ENCODE measurements at places on chromosomes 4 and X.
A peak's percentile ranks its signal among the peaks of the same experiment; 100 is the strongest.

DNA sequence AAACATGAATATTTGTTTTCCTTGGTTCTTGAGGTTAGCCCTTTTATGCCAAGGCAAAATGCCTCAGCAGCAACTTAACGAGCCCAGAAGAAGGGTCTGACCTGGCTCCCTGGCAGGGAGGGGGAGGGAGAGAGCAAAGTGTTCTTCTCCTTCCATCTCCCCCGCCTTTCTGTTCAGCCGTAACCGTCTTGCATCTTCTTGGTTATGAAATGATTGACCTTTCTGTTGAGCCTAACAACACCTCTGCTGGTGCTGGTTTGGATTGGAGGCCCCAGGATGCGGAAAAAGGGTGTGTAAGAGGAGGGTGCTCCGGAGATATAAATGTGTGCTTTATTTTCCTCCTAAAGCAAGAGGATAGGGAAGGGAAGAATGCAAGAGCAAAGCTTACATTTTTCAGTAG, 44.7 kb downstream of the PTTG2 start:
- DNase-seq, result no peak

DNA sequence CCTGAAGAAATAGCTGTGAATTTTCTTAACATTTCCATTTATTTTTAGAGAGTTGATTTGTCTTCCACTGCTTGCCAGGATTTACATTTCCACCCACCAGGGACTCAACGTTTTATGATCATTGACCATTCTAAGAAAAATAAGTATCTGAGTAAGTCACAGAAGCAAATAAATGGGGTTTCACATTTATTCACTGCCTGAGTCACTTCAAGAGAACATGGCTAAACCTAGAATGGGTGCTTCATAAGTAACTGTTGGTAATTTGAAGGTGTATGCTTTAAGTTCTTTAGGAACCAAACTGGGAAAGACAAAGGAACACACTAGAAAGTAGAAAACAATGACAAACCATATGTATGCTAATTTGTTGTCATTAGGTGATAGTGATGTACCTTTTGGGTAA, 43.2 kb upstream of the GRIA3 start:
- DNase-seq, result no peak

- no peak for DNase-seq
These were observed 116.2 kb downstream of the AASDH start for GRCh38 chr4:56271131-56271530.

DNA sequence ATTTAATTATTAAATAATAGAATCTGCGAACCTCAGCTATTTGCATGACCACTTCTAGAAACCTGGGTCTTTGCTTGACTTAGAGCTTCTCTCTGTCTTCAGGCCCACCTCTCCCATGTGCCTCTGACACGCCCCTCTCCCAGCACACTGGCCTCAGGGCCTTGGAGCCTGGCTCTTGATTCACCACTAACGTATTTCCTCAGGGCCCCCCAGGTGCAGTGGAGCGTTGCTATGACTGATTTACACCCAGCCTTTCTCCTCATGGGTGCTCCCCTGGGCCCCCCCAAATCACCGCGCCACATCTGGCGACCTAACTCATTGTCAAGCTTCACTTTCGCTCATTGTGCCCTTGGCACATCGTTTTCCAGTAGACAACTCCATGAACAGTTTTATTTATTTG, 37.9 kb upstream of the TENM3 start:
- DNase-seq, result no peak

GRCh38 chrX:108811891-108812290, 75.5 kb upstream of the IRS4 start:
- no peak for DNase-seq

DNA sequence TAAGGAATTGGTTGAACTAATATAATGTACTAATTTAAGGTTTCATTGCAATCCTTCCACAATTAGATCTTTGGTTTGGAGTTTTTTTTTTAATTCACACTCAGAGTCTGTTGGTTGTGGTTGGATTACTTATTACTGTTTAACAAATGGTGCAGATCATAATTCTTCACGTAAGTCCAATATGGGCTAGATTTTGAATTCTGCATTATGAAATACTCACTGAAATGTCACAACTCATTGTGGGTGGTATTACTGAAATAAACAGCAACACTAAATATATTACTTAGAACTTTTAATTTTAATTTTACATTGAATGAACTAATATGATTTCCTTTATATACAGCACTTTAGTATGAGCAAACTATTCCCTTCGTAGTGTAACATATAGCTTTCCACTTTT, 94.2 kb upstream of the MYOZ2 start:
- DNase-seq, result no peak

- no peak for DNase-seq
These were observed 136.2 kb downstream of the CFAP299 start for GRCh38 chr4:80471756-80472155.

DNA sequence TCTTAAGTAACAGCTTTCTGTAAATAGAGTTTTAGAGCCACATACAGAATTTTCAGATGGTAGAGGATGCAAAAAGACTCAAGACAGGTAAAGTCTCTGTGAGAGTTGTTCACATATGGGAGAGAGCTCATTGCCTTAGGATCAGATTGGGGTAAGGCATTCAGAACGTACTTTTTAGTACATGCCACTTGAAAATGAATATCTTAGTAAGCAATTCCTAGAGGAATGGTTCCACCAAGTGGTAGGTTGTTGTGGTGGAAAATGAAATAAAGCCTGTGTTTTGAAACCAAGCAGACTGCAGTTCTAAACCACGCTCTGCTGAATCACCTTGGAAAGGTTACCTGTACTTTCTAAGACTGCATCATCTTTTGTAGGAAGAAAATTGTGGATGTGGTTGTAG, 547.0 kb upstream of the LCORL start:
- no peak for DNase-seq

DNA sequence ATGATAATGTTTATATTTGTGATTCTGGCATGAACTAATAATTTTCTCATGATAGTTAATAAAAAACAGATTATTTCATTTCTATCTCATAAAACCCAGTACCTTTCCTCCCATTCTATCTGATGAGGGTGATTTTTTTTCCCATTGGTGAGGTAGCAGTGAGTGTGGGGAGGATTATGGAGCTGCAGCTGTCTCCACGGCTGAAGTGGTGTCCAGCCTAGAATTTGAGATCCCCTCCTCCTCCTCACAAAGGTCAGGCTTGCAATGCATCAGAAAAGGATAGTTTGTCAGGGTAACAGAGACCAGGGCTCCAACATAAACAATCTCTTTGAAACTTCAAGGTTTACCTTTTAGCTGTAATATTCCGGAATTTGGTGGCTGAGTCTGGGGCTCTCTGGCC, 60.9 kb downstream of the C4orf51 start:
- DNase-seq, result no peak

- no peak for DNase-seq
These were observed 34.0 kb upstream of the MAGEB2 start for GRCh38 chrX:30181353-30181752.

DNA sequence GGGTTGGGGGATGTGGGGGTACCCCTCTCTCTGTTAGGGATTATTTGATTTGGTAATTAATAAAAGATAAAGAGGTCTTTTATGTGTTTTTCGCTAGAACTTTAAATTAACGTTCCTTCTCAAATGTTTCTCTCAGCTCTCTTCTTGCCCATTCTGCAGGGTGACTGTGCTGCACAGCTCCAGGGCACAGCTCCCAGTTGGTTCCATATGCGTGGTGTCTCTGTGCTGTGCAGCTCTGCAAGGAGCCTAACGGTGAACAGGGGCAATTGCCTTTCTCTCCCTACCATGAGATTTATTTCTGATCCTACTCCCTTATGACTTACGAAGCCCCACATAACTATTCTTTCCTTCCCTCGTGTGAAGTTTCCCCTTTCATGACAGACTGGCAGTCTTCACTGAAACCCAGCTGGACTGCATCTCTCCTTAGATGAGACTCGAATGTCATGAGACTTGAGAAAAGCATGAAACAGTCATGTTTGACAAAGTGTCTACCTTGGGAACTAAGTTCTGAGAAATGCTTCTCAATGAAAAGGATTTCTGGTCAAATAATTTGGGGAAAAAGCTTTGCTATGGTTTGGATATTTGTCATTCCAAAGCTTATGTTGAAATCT, 50.2 kb upstream of the SPRY1 start:
- no peak for DNase-seq

DNA sequence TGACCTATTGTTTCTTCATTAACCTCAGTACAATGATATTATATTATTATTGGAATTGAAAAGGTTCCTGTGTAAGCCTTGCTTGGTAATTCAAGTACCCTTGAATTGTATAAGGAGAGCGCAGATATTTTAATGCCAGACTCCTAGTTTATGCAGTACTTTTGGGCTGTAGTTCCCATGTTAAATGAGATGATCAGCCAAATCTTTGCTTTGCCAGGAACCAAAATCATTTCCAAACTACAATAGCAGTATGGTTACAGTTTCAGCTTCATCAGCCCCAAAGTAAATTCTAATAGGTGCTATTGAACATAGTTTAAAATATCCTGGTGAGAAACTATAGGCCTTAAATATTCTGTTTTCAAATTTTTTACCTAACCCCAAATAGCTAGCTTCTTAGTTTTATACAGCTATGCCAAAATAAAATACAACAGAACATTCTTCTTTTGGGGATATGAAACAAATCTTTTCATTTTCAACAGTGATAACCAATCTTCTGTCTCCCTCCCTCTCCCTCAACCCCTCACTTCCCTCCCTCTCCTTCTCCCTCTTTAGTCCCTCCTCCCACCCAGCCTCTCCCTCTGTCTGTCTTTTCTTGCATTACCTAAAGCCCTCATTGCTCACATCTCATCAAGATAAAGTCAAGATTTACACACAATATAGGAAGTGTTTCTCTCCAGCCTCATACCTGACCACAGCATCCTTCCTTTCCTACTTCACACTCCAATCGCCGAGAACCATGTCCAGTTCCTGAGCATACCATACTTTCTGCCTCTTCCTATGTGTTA, 190.1 kb downstream of the SHROOM3 start:
- DNase-seq, result no peak

DNA sequence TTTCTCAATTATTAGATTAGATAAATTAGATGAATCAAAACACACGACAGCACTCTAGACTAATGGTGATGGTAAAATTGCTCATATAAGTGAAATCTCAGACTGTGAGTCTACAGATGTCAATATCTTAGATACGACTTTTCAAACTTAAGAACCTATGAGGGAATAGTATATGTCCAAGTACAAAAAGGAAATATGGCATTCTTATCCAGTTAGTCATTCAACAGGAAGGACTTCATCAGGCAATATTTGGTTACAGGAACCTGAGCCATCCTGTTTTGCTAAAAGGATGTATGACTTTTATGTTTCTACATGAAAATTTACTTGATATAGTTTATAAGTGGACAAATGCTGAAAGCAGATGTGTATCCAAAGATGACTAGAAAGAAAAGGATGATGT, 107.0 kb downstream of the CT47B1 start:
- no peak for DNase-seq

- no peak for DNase-seq
These were observed 52.5 kb upstream of the SLC25A4 start for GRCh38 chr4:185090592-185090991.

DNA sequence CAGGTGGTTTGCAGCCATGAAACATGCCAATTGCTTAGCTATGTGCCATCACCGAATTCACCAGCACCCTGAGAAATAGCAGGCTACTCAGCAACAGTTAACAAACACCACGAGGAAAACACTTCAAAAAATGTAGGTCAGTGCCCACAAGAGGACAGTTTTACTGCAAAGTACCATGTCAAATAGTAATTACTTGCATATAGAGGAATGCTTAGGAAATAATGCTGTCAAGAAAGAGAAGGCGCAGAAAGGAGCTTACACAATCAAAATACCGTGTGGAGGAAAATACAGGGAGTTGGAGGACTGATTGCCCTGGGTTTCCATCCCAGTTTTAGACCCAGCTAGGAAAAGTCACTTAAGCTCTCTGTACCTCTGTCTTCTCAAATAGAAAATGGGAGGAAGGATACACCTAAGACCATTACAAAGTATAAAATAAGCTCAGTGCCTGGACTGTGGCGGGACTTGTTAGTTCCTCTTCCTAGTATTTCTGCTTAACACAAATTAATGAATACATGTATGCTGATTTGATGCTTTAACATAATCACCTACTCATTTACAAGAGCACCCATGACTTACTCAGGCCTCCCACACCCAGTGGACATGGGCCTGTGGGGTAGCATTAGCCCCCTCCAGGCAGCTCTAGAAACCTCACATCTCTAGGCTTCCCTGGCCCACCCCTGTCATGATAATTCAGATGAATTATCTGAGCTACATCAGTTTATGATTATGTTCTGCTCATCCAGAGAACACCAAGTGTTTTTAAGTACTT, 44.5 kb upstream of the IL21 start:
- no peak for DNase-seq

GRCh38 chr4:31341601-31342359, 621.6 kb downstream of the PCDH7 start:
- DNase-seq, result no peak

DNA sequence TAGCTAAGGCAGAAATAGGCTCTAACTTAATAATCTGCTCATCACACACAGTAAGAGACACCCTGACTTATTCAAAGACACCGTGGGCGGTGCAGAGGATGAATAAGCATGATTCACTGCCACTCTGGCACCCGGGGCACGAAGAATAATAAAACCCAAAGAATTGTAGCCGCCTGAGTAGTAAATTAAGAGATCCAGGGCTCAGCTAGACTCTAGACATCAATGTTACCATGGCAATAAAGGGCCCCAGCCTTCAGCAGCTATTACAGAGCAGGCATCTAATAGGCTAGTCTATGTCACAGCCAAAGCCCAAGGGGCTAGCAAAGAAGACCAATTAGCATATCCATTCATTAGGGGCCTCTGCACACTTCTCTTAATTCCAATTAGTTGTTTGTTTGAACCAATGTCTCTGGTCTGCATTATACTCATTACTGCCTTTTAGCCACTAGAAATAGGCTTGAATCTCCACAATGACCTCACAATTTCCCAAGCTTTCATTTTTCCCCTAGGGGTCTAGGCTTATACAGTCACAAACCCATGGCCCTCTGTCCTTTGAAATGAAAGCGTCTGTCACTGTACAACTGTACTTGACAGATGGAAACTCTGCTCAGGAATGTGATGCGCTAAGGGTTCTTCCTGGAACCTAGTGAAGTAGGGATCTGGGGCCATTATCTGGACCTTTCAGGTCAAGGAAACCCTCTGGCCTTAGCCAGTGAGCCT, 3.0 kb upstream of the ATP1B4 start:
- DNase-seq, result peak; percentile 32

GRCh38 chr4:72827968-72828367, 241.5 kb downstream of the COX18 start:
- DNase-seq, result no peak

GRCh38 chr4:9812501-9813340, 31.3 kb downstream of the DRD5 start:
- DNase-seq, result no peak

DNA sequence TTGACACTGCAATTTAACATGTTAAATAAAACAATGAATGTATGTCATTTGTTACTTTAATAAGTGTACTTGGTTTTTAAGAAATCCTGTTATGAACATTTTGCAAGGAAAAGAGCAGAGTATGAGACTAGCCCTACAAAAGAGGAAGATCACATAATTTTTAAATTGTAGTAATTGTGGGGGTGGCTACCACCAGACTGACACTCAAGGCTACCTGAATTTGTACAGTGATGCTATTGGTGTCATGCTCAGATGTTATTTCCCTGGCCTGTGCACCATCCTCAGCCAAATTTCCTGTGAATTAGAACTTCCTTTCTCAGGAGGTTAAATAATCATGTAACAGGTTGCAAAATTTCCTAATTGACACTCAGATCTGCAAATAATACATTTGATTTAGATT, 157.5 kb downstream of the BANK1 start:
- no peak for DNase-seq

GRCh38 chrX:97673135-97673534, 789.4 kb downstream of the RPA4 start:
- no peak for DNase-seq

- peak; percentile 7 for DNase-seq
These were observed 7.0 kb downstream of the TNIP3 start for GRCh38 chr4:121156822-121157769.

GRCh38 chr4:74886484-74886883, 46.4 kb upstream of the PARM1 start:
- DNase-seq, result no peak

All from activated T-cell treated with anti-CD3 and anti-CD28 coated beads for 48 hours (primary cell).